ENCODE measurements at places on chromosomes 16 and 17.

DNA sequence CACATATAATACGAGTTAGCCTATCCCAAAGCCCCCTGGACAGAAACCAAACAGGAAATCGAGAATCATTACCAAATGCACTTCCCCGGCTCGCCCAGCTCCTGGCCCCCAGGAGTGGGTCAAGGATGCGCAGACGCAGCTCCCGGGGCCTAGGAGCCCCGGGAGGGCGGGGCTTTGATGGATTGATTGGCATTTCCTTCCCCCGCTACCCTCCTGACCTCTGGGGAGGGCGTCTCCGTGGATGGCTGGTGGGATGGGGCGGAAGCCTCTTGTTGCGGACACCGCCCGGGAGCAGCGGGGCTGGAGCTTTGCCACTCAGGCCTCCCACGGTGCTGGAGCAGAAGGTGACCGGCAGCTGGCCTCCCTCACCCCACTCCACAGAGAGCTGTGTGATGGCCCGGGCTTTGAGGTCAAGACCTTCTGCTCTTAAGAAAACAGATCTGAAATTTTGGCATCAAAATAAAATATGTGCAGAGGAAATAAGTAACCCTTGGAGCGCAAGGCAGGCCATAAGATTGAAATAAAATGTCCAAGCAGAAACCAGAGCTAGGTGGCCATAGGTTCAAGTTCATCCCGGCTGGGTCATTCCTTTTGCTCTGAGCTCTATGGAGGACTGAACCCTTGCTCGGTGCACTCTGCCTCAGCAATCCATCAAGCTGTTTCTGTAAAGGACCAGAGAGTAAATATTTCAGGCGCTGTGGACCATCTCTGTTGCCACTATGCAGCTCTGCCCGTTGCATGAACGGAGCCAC lies 262.3 kb downstream of the SOX9 start:
- no peak for DNase-seq

GRCh38 chr16:86158688-86159360 lies 259.9 kb downstream of the IRF8 start:
- DNase-seq: no peak

DNA sequence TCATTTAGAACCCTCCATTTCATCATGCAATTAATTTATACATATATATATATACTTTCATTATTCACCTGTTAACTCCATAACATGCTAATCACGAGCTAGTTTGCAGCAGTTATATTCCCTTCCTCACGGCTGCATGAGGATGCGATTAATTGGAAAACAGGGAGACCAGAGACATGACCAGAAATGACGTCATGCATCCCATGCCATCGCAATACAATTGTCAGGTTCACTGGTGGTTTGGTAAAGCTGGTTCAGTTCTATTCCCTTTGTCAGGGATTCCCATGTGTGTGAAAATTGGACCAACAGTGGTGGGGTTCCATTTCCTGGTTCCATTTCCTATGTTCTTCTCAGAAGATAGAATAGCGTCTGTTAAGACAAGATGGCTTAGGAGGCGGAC lies 440.4 kb upstream of the ERCC4 start:
- DNase-seq: no peak

GRCh38 chr16:21001262-21001661 lies 100.7 kb downstream of the LYRM1 start:
- DNase-seq: no peak

GRCh38 chr16:4723071-4723767 lies 10.9 kb downstream of the ANKS3 start:
- no peak for DNase-seq

DNA sequence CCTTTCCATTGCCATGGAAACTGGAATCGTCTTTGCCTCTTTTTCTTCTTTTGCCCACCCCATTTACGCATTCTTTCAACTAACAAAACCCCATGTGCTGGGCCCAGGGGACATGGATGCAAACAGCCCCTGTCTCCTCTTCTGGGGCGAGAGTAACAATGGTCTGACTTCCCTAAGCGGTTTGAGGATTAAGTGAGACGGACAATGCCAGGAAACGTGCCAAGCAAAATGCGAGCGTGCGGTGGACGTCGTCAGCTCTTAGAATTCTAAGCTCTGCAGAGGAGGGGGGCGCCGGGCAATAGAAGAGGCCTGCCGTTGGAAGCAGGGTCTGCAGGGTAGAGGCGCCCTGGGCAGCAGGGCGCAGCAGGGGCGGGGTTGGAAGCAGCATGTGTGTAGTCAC lies 42.4 kb upstream of the JPH3 start:
- no peak for DNase-seq

GRCh38 chr16:67546091-67546501 lies 16.2 kb upstream of the CTCF start:
- DNase-seq: no peak

- peak; percentile 38 for DNase-seq
These were observed 690 bp downstream of the PITPNC1 start for GRCh38 chr17:67377488-67378453.

DNA sequence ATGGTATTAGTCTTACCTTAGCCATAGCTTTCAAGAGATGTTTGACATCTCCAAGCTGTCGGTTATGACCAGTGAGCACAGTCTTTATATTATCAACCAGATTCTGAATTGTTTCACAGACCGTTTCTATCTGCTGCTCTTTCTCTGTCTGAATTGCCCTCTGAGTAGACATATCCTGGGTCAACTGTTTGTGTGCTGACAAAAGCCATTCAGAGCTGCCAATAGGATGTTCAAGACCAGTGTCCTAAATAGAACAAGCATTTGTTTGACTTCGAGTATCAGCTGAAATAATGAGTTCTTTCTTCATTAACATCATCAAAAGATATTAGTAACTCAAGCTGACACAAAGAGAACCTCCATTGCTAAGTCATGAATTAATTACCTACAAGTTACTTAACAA lies 14.9 kb upstream of the ARL6IP1 start:
- no peak for DNase-seq

DNA sequence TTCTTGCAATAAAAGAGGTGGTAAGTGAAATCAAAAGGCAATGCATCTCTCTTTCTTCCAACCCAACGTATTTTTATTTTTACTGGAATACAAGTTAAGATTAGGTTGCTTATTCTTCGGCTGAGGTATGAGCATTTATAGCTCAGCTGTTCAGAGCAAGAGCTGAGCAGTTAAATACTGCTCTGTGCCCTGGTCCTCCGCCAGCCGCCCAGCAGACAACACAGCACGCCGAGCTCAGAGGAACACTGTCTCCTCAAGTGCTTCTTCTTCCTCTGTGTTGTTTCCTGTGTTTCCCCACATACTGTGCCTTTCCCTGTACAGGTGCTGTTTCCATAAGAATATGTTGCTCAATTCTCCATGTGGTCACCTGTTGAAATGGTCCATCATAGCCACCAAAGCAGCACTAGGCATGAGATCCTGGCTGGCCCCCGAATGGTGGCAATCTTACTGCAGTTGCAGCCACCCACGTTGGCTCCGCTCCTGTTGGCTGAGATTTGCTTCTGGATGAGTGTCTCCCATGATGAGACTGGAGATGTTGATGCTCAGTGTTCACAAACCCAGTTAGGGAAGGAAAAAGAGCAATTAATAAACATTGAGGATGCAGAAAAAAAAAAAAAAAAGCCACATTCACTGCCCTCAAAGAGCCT lies 515.3 kb downstream of the GRIN2A start:
- DNase-seq: no peak

All from CD4-positive, alpha-beta T cell treated with Interleukin-15 for 4 hours (primary cell).